ENCODE measurements at places on chromosomes 7 and 10. TPM values are rescaled to one million over a fixed set of nuclear protein-coding genes. Genes with fewer than 3 reads are reported as not detected.

GRCh38 chr7:108735814-108736213 lies 166.1 kb downstream of the DNAJB9 start:
- no peak for DNase-seq

Gene NPS
- total RNA-seq: not detected

Gene RFC2
- total RNA-seq: 15.7 TPM

- no peak for DNase-seq
These were observed 297.6 kb downstream of the GPAM start for GRCh38 chr10:111885919-111886318.

DNA sequence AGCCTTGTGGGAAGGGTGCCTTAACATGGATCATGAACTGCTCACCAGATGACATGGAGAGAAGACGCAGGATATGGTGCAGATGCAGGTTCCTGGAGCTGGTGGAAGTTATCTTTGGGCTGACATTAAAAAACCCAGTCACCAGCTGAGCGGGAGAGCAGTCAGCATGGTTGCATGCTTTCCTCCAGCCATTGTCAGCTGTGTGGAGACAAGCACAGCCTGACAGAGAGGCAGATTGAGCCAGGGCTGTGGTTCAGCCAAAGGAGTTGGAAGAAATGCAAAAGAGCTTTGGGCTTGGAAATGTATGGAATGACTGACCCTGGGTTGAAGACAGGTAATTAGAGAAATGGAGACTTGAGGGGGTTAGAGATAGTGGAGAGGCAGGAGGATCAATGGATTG lies 79.7 kb downstream of the CPVL start:
- DNase-seq: no peak

DNA sequence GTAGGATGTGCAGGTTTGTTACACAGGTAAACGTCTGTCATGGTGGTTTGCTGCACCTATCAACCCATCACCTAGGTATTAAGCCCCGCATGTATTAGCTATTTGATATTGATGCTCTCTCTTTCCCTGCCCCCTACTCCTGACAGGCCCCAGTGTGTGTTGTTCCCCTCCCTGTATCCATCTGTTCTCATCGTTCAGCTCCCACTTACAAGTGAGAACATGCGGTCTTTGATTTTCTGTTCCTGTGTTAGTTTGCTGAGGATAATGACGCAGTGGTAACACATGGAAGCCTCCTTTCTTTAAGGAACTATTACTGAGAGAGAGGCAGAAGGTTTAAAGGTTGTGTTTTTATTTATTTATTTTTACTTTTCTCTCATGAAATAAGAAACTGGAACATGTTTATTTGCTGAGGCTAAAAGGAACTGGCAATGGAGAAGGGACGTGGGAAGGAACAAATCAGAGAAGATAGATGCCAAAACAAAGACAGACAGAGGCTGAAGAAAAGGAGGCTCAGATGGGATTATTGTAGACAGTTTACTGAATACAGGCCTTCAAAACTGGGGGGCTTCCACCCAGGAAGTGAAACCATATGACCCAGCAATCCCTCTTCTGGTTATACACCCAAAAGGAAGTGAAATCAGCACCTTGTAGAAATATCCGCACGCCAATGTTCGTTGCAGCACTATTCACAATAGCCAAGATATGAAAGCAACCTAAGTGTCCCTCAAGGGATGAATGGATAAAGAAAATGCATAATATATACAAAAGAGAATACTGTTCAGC lies 556.3 kb downstream of the GRM8 start:
- DNase-seq: no peak

GRCh38 chr7:151779255-151779654 lies 97.7 kb downstream of the PRKAG2 start:
- no peak for DNase-seq

DNA sequence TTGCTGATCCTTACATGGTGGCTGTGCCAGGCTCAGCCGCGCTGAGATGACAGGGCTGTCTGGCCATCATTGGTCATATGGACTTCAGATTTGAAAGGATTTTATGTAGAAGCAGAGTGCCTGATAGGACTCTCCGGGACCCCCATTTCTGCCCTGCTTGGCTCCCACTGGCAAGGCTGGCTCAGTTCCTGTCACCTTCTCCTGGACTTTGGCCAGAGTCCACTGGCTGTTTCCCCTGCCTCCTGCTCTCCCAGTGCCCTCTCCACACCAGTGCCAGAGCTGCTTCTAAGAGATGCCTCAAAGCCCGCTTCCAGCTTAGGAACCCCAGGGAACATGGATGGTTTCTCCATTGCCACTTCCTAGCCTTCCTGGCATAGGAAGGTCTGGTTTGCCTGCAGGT lies 5.1 kb upstream of the SH2D4B start:
- DNase-seq: no peak

Gene MINDY4
- 0.40 TPM for total RNA-seq

- peak; percentile 99 for DNase-seq
These were observed 32.2 kb upstream of the EXOC6 start for GRCh38 chr10:92816091-92816531.

DNA sequence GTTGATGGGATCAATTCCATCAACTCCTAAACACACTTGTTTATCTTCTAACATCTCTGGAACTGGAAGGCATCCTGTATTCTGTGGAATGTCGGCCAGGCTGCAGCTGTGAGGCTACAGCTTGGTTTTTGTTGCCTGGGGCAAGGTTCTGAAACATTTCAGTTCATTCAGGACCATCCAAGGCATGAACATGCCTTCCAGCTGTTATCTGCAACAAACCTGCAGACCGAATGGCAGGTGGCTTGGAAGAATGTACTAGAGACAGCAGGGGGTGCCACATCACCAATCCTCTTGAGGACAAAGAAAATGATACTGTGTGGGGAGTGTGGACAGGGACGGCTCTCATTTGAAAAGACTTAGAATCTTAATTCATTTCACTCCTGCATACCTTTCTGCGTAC lies 12.4 kb downstream of the PAPOLB start:
- peak; percentile 57 for DNase-seq

- no peak for DNase-seq
These were observed 715.2 kb downstream of the SUGCT start for GRCh38 chr7:40850017-40850416.

GRCh38 chr10:110042181-110042580 lies 34.4 kb downstream of the ADD3 start:
- DNase-seq: peak; percentile 13

DNA sequence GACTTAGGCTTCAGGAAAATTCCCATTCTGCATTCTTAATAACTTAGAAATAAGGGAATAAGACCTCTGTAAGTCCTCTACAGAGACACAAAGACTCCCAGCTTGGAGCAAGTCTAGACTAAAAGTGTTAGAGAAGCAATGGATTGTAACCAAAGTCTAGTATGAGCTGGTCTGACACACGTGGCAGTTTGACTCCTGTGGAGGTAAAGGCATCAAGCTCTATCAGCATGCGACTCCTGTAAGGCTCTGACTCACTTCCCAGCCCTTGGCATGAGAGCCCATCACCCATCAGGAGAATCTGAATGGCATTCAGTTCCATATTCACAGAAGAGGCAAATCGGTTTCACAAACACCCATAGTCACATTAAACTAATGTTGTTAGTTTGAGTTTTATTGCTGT lies 4.4 kb upstream of the VSTM4 start:
- no peak for DNase-seq

Gene HOXA7
- total RNA-seq: 1.5 TPM

DNA sequence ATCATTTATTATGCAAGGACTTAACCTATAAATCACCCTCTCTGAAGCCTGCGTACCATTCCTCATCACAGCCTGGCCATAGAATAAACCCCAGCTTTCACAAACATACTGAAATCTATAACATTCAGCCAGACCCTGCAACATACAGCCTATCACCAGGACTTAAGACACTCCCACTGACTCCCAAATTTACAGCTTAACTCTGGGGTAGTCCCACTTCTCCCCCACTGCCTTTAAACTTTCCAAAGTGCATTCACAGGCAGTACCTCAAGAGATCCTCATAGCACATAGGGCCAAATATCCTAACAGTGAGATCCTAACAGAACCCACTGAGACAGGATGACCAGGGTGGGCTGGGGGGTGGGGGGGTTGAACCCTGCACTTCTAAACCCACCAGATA lies 3.5 kb downstream of the LDB1 start:
- no peak for DNase-seq

- no peak for DNase-seq
These were observed 33.9 kb downstream of the DNAJC1 start for GRCh38 chr10:21969326-21970287.

DNA sequence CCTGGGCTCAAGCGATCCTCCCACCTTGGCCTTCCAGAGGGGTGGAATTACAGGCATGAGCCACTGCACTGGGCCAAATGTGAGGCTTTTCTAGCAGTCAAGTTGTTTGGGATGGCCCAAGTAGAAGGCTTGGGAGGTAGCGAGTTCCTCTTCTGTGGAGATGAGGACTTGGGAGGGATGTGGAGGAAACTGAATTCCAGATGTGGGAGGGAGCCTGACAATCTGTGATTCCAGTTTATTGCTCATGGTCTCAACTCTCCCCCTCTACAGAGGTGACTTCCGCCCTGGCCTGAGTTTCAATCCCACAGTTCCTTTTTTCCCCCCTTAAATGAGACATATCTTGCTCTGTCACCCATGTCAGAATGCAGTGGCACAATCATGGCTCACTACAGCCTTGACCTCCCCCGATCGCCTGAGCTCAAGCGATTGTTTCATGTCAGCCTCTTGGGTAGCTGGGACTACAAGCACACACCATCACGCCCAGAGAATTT lies 3.4 kb downstream of the STYXL1 start:
- no peak for DNase-seq

DNA sequence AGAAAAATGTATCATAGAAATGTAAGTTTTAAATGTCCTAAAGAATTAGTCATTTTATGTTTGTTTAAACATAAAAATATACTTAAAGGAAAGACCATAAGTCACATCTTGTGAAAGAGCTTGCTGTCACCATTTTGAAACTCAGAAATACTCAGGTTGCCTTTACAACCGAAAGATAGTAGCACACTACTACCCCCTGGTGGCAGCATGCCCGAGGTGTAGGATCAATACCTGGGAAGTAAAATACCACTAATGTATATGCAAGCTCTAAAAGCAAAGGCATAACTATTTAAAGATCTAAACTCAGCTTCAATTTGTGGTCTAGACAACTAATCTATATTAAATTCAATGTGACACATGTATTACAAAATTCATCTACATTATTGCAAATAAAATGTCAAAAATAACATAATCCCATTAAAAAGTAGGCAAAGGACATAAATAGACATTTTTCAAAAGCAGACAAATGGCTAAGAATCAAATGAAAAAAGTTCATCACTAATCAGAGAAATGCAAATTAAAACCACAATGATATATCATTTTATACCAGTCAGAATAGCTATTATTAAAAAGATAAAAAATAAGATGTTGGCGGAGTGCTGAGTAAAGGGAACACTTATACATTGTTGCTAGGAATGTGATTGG lies 47.7 kb upstream of the FGL2 start:
- DNase-seq: peak; percentile 86

DNA sequence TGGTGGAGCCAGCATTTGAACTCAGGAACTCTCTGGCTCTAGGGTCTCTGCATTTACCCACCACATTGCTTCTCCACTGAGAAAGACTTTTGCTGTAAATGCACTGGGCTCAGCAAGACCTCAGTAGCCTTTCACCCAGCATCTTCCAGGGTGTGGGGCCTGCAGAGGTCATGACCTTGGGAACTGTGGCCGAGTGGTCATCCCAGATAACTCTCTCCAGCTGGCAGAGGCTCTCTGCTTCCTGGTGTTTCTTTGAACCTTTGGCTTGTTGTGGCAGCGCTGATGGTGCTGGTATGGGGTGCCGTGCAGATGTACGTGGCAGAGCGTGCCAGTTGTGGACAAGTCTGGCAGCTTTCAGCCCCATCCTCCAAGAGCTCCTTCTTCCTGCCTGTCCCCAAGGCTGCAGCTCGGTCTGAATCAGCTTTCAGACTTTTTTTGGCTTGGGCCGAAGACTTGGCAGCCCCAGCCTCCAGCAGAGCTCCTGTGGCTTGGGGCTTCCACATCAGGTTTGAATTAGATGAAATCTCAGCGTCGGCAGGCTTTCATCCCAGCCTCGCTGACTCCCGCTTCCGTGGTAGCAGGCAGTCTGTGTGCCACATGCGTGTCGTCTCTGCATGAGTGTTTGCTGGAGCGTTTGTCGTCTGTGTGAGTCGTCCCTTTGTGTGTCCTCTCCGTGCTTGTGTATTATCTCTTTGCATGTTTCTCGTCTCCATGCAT lies 21.5 kb downstream of the ADAMTS14 start:
- no peak for DNase-seq

DNA sequence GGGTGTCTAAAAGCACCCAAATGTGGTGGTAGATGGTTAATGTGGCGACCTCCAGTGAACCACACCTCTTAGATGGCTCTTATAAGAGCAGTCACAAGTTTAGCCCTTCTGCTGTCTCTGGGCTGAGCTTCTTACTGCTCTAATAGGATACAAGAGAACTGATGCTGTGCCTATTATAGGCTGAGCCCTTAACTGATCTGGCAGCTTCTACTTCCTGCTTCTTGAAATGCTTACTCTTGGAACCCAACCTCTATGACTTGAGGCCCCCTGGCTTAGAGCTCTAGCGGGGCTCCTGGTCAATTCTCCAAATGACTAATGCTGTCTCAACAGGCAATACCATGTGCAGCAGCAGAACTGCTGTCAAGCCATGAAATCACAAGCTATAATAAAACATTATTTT lies 35.0 kb upstream of the LSM8 start:
- no peak for DNase-seq

GRCh38 chr7:2159176-2159520 lies 73.6 kb downstream of the MAD1L1 start:
- no peak for DNase-seq

GRCh38 chr7:34187798-34188307 lies 282.5 kb downstream of the BMPER start:
- DNase-seq: no peak

DNA sequence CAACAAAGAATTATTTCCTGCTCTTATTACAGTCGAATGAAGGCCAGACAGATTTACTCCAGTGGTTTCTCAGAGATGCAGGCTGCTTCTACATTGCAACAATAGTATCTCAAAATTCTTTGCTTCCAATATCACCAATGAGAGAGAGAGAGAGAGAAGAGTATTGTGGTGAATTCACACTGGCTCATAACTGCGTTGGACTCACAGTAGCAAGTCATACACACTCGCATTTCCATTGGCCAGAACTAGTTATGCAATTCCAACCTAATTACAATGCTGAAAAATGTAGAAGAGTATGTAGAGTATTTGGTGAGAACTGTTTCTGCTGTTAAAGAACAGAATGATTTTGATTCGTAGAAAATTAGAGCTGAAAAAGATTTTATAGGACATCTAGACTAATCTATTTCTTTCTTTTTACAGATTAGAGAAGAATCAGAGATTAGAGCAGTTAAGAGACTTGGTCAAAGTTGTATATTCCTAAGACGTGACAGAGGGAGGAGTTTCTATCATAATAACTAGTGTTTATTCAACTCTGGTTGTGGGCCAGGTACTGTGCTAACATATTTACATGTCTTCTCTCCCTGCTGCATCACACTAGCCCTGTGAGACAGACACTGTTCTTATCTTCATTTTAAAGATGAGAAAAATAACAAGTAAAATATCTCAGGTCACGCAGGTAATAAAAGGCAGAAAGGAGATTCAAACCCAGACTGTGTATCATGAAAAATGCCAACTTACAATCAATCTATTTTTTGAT lies 34.6 kb upstream of the PDK4 start:
- no peak for DNase-seq

DNA sequence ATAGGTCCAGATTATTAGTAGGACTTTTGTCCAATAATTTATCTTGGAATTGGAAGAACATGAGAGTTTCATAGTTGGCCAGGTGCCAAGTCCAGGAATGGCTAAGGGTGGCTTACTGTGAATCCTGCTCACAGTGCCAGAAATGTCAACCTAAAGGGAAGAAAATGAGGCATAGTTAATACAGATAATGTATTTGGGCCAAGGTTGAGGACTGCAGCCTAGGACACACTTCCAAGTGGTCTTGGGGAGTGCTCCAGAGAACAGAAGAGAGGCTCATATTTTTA lies 78.2 kb downstream of the MAPK8 start:
- no peak for DNase-seq

Gene HYAL4
- 0.20 TPM for total RNA-seq

Measured in lung microvascular endothelial cell (primary cell).